ENCODE measurements at places on chromosomes 2 and 18.

DNA sequence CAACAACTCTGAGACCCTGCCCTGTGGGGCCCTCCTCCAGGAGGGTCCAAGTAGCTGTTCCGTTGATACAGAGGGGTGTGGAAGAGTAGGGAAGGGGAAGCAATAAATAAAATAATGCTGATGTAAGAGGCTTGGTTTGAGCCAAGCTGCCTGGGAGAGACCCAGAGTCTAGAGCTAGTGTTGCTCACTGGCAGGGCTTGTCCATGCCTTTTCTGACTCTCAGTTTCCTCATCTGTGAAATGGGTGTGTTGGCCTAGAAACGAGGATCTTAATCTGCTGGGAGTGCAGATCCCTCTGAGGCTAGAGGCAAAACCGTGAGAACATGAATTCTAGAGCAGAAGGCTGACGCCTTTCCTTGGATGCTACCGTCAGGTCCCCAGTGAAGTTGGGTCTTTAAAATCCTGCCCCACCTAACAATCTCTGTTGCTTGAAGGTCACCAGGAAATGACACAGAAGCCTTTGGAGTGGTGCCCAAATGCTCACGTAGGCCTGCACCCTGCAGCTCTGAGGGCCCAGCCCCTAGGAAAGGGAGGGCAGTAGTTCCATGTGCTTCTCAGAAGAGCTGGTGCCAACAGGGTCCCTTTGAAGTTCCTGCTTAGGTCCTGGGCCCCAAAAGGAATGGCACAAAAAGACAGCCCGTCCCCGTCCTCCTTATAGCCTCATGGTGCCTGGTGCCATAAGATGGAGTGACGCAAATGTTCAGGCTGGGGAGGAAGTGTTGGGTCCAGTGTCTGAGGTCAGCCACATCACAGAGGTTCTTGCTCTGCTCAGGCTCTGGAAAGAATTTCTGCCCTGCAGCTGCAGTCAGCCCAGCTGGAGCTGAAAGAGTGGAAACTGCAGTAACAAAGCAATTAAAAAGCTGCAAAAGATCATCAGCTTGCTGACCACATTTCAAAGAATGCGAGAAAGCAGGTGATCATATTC lies 73.2 kb upstream of the SMAD2 start:
- H3K4me1 ChIP-seq = peaks cover 21% of the 10 kb centered on the region
- H3K27me3 ChIP-seq = no peaks in the 10 kb centered on the region
- H3K4me3 ChIP-seq = no peak overlapping the region

DNA sequence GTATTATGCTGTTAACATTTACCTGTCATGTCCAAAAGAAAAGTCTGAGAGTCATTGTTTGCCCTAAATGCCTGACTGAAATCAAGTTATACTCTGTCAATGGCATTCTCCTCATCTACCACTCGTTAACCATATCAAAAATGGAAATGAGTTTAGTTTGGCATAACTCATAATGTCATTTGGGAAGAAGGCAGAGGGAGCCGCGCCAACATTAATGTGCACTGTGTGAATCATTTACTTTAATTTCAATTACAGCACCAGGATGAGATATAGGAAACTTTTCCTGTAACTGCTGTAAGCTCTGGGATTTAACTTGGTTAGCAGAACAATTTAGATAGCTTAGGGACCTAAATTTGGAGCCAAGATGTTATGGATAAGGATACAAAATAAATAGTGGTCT lies 871.2 kb upstream of the POU3F3 start:
- no peaks in the 10 kb centered on the region for H3K36me3 ChIP-seq
- no peak for DNase-seq
- H3K27me3 ChIP-seq = no peaks in the 10 kb centered on the region
- no peak overlapping the region for H3K27ac ChIP-seq
- no peaks in the 10 kb centered on the region for H3K4me1 ChIP-seq

DNA sequence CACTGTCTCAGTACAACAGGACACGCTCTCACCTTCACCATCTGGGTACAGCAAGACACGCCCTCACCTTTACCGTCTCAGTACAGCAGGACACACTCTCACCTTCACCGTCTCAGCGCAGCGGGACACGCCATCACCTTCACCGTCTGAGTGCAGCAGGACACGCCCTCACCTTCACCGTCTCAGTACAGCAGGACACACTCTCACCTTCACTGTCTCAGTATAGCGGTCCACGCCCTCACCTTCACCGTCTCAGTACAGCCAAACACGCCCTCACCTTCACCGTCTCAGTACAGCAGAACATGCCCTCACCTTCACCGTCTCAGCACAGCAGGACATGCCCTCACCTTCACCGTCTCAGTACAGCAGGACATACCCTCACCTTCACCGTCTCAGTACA lies 109.9 kb upstream of the CTDP1 start:
- H3K4me1 ChIP-seq = peaks cover 20% of the 10 kb centered on the region
- no peak for DNase-seq
- H3K4me3 ChIP-seq = no peak overlapping the region
- peaks cover 2% of the 10 kb centered on the region for H3K36me3 ChIP-seq
- no peak overlapping the region for H3K27ac ChIP-seq
- H3K27me3 ChIP-seq = no peaks in the 10 kb centered on the region

DNA sequence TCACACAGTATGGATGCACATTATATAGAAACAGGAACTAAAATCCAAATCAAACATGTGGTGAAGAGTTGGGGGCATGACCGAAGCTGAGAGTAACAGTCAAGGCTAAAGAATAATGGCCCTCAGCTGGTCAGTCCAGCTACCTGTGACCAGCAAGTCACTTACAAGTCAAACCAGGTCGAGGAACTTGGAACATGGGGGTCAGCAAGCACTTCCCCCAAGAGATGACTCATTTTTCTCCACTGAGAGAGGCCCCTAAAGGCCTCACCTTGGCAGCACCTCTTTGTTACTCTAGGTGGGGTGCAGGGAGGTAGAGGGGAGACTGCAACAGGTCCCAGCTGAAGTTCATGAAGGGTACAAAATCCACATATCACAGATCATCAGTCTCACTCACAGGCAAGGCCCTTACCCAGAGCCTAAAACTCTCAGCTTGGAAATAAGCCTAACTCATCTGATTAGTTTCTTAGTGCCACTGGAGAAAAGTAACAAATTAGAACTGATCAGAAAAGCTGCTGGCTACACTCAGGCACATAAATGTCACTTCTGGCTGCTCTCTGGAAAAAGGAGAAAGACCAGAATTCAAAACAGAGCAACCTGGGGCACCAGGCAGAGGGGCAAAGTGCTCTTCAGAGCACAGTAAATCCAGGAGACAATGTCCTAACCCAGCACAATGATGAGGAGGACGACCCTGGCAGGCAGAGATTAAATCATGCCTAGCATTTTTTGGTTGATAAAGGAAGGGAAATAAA lies 4.0 kb downstream of the SDC1 start:
- no peak overlapping the region for H3K4me3 ChIP-seq
- H3K27ac ChIP-seq = no peak overlapping the region
- H3K4me1 ChIP-seq = peaks cover 24% of the 10 kb centered on the region
- no peak for DNase-seq
- H3K27me3 ChIP-seq = peaks cover 4% of the 10 kb centered on the region

GRCh38 chr2:10383960-10384734 lies 64.0 kb downstream of the ODC1 start:
- no peak for DNase-seq
- H3K36me3 ChIP-seq = no peaks in the 10 kb centered on the region
- H3K4me3 ChIP-seq = no peak overlapping the region
- H3K27me3 ChIP-seq = no peaks in the 10 kb centered on the region
- no peak overlapping the region for H3K27ac ChIP-seq
- peaks cover 60% of the 10 kb centered on the region for H3K4me1 ChIP-seq

DNA sequence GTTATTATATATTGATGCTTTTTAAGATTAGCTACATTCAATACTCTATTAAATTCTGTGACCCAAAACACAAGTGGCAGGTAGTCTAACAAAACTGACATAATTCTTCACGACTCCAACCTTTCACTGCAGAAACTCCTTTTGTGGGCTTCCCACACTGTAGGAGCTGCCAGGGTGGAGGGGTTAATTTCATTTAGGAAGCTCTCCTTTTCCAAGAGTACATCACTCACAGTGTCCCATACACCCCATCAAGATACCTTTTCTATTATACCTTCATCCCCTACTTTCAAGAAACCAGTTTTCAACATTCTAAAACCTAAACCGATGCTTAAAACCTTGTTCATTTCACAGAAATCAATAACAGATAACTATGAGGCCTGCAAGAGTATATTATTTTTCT lies 825 bp downstream of the THUMPD2 start:
- DNase-seq = no peak
- H3K4me1 ChIP-seq = no peaks in the 10 kb centered on the region
- no peaks in the 10 kb centered on the region for H3K36me3 ChIP-seq
- H3K27me3 ChIP-seq = no peaks in the 10 kb centered on the region

DNA sequence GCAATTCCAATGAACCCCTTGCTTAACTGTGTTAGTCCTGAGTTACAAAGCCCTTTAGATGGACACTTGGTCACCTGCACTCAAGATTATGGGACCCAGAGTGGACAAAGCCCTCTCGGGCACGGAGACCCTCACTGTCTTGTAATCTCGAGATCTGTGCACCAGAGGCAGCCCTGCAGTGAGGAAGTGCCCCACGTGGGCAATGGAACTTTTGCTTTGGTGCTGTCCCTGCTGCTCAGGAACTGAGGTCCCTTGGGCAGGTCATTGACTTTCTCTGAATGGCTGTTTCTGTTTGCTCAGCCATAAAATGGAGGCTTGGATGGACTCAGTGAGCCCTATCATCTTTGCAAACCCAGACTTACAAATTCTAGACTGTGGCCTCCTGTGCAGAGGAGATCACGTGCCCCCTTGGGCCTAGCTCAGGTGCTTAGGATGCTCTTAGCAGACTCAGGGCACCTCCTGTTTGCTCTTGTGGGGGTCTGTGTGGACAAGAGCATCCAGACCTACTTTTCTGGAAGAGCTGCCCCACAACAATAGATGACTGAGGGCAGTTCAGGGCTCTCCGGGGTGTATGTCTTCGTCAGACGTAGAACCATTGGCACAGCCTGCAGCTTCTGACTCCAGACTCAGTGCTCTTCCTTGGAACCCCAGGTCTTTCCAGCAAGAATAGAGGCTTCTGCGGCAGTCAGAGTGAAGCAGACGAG lies 94.5 kb upstream of the HS6ST1 start:
- no peaks in the 10 kb centered on the region for H3K36me3 ChIP-seq
- no peak overlapping the region for H3K27ac ChIP-seq
- H3K4me3 ChIP-seq = no peak overlapping the region
- DNase-seq = no peak
- no peaks in the 10 kb centered on the region for H3K27me3 ChIP-seq
- peaks cover 15% of the 10 kb centered on the region for H3K4me1 ChIP-seq

GRCh38 chr18:35694808-35695207 lies 113.3 kb downstream of the GALNT1 start:
- H3K27me3 ChIP-seq = no peaks in the 10 kb centered on the region
- DNase-seq = no peak
- no peak overlapping the region for H3K27ac ChIP-seq
- H3K4me3 ChIP-seq = no peak overlapping the region
- H3K36me3 ChIP-seq = peaks cover 3% of the 10 kb centered on the region
- H3K4me1 ChIP-seq = peaks cover 3% of the 10 kb centered on the region

DNA sequence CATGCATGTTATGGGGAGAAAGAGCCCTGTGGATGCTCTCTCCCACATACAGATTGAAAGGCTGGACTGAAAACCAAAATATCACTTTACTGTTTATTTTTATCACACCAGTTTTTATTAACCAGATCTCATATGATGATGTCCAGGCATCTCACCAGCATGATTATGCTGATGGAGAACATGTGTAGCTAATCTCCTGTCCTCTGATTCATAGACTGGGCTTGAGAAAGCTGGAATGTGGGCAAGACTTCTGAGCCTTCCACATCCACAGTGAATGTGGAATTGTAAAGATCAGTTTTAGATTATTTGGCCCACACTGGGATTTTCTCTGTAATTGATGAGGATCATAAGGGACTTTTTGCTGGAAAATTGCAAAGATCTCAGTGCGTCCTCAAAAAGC lies 137.9 kb downstream of the ICOS start:
- H3K36me3 ChIP-seq = no peaks in the 10 kb centered on the region
- no peak overlapping the region for H3K4me3 ChIP-seq
- H3K27ac ChIP-seq = no peak overlapping the region
- no peaks in the 10 kb centered on the region for H3K4me1 ChIP-seq

DNA sequence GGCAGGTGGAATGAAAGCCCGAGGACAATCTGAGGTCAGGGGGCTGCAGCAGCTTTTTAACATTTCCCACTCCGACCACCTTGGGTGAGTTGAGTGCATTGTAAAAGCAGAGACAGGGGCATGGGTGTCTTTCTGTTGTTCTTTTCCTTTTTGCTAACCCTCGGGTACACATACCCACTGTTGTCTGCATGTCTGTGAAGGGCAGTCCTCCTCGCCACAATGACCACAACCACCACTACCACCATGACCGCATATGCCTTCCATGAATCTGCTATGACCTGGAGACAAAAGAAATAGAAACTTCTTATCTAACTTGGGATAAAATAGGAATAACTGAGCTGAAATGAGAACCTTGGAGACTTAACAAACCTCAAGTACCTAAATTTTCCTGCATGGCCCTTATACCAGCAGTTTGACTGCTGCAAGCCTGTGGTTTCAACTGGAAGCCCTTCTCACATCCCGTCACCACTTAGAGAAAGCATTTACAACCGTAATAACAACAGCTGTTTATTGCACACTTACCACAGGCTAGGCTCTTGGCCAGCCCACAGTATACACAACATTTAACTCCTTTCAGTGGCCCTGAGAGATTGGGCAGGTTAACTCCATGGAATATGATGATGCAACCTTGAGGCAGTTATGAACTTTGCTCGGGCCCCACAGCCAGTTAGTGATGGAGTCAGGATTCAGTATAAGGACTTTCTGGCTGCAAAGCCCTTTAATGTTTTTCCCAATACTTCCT lies 80.3 kb downstream of the GYPC start:
- H3K27me3 ChIP-seq = no peaks in the 10 kb centered on the region
- no peak overlapping the region for H3K27ac ChIP-seq
- no peaks in the 10 kb centered on the region for H3K36me3 ChIP-seq
- no peak for DNase-seq
- no peak overlapping the region for H3K4me3 ChIP-seq
- H3K4me1 ChIP-seq = no peaks in the 10 kb centered on the region

DNA sequence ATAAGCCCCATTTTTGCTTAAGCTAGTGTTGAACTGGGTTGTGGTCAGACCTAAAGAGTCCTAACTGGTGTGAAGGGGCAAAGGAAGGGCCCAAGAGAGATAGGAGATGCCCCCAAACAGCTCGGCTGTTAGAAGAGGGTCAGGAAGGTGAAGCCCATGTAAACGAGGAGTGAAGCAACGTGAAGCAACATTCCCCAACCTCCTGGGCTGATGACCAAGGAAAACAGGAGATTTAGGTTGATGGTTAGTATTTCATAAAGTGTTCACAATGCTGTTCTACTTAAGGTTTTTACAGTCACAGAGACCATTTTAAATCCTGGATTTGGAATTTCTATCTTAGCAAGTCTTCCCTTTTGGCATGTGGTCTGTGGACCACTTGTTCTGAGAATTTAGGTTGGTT lies 144.0 kb upstream of the SERPINE2 start:
- peaks cover 3% of the 10 kb centered on the region for H3K4me1 ChIP-seq
- H3K27me3 ChIP-seq = no peaks in the 10 kb centered on the region
- no peak for DNase-seq
- no peak overlapping the region for H3K4me3 ChIP-seq

- DNase-seq = no peak
- H3K4me1 ChIP-seq = no peaks in the 10 kb centered on the region
- H3K4me3 ChIP-seq = no peak overlapping the region
- peaks cover 7% of the 10 kb centered on the region for H3K36me3 ChIP-seq
- no peak overlapping the region for H3K27ac ChIP-seq
Observed at GRCh38 chr2:20327370-20327769, 23.3 kb downstream of the PUM2 start.

GRCh38 chr2:120231564-120231973 lies 8.4 kb upstream of the TMEM185B start:
- H3K27ac ChIP-seq = no peak overlapping the region
- no peak overlapping the region for H3K4me3 ChIP-seq
- peaks cover 7% of the 10 kb centered on the region for H3K4me1 ChIP-seq
- peaks cover 4% of the 10 kb centered on the region for H3K27me3 ChIP-seq
- no peaks in the 10 kb centered on the region for H3K36me3 ChIP-seq
- DNase-seq = no peak
